Stimulated activated naive CD4-positive, alpha-beta T cell treated with Interleukin-2 at 50 U/mL for 16 hours (primary cell): ENCODE measurements at places on chromosomes 6 and 20.

DNA sequence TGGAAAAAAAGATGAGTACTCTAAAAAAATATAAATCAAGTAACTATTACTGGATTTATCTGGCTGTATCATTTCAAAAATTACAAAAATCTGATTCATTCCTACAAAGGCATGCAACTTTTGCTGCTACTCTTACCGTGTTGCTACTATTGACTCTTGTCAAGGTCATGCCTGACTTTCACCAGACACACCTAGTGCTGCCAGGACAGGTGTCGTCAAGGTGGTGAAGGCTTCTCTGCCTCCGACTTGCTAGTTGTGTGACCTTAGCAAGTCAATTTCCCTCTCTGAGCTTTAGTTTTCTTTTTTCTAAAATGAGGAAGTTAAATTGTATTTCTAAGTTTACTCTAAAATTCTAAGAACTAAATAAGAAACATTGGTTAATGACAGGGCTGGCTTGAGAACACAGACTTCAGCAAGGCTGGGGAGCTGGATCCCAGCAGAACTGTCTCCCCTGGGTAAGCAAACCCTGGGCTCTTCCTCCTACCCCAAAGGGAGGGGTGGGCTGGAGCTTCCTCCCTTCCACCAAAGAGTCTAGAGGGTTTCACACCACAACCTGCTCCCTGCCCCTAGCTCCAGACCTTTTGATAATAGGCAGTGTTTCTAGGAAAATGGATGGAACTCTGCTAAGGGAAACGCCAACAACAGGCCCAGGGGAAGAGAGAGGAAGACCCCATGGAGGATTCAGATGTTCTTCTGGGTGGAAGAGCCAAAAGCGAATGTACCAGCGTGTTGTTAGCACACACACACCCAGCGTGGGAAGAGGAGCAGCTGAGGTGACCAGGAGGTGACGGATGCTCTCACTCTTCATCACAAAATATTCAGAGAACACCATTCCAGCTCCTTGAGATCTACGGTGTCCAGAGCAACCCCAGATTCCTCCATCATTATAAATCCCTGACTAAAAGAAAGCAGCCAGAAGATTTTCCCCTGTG, 47.9 kb upstream of the CITED2 start:
- no peak for DNase-seq

- no peak for DNase-seq
These were observed 1.9 kb upstream of the MYT1 start for GRCh38 chr20:64162239-64162910.

GRCh38 chr6:163984124-163984936, 569.8 kb downstream of the QKI start:
- DNase-seq, result no peak

- DNase-seq, result no peak
These were observed 254.7 kb downstream of the SMOC2 start for GRCh38 chr6:168695701-168696100.

GRCh38 chr6:29628419-29629281, 4.3 kb downstream of the GABBR1 start:
- DNase-seq, result peak; percentile 40

DNA sequence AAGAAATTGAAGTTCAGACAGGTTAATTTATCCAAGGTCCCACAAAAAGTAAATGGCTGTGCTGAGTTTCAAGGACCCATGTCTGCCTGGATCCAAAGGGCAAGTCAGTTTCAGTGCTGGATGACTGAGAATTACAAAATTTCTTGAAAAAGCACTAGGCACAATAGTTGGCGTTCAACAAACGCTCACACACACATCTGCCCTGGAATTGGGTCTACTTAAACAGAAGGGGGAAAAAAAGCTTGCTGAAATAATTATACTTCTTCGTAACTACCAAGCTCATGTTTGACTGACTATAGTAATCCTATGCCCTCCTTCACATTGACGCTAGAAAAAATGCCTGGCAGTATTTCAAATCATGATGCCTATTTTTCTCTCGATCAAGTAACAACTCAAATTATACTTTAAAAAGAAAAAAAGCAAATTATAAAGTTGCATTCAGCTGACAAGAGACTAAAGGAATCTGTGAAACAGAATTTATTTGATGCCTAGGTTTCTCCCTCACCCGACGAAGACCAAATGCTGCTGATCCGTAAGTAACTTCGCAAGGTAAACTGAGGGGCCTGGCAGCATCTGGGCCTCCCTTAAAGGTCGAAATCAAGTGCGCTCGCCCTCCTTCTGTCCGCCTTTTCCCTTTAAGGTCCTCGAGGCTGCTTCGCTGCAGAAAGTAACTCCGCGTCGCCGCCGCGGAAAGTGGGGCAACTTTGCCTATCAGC, 650 bp upstream of the CD2AP start:
- no peak for DNase-seq

- DNase-seq, result no peak
These were observed 79.2 kb downstream of the PREX1 start for GRCh38 chr20:48748556-48748955.

DNA sequence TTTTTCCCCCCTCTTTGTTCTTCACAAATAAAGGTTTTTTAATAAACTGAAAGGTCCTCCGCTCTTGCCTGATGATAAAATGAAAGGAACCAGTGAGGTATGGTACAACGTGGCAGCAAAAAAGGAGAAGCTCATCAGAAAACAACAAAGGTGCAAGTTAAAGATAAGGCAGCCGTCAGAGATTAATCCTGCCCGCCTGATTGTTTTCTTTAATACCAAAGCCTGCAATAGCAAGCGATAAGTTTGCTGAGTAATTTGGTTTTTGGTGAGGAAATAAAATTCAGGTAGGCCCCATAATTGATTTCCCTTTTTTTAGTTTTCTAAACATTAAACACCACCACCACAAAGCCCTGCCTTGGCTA, 177.9 kb downstream of the MBOAT1 start:
- DNase-seq, result no peak

DNA sequence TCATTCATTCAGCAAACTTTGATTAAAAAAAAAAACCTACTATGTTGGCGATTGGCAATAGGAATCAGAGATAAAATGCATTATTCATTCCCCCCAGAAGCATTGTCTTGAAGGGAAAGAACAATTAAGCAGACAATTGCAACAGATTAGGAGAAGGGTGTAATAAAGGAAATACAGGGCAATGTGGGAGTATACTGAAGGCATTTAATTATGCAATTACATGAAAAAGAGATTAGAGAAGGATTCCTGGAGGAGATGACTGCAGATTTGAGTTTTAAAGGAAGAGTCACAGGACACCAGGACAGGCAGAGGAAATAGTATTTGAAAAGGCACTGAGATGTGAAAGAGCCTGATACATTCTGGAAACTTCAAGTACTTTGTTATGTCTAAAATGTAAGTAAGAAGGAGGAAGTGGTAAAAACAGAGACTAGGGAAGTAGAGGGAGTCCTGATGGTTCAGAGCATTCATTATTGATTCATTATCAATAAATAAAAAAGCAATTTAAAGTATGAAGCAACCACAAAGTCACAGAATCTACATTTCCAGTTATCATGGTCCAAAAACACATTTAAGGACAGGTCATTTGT, 43.7 kb downstream of the THEMIS start:
- no peak for DNase-seq

DNA sequence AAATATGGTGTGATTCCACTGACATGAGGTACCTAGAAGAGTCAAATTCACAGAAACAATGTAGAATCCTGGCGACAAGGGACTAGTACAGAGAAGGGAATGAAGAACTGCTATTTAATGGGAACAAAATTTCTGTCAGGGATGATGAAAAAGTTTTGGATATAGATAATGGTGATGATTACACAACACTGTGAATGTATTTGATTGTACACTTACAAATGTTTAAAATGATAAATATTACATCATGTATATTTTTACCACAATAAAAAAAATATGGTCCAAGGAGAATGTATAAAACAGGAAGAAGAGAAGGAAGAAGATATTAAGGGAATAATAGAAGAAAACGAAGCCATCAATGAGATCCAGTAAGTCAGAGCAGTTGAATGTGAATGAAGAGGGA, 8.4 kb upstream of the E2F3 start:
- DNase-seq, result no peak

DNA sequence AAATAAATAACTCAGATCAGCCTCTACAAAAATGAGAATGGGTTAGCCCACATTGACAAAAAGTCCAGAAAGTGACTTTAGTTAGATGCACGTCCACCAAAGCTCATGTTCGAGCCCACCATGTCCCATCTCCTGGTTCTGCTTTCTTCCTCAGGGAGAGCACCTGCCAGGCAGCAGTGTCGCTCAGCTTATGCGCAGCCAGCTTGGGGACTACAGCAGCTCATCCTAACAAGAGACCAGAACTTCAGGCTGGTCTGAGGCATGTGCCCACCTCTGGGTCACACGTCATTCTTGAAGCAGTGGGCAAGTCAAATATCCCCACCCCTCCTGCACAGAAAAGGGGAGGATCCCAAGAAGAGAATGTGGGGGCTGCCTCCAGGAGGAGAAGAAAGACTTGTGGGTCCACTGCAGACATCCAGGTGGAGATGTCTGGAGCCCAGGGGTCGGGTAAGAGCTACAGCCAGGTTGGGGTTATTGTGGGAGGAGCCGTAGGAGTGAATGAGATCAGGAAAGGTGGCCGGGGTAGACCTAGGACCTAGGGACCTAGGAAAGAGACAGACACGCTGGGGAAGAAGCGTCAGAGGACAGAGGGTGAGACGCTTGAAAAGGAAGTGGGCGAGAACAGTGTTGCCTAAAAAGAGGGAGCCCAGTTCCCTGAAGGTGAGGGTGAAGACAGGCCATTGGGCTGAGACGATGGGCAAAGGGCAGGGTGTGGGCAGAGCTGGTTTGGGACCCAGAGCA, 52.5 kb downstream of the SSR1 start:
- DNase-seq, result no peak

DNA sequence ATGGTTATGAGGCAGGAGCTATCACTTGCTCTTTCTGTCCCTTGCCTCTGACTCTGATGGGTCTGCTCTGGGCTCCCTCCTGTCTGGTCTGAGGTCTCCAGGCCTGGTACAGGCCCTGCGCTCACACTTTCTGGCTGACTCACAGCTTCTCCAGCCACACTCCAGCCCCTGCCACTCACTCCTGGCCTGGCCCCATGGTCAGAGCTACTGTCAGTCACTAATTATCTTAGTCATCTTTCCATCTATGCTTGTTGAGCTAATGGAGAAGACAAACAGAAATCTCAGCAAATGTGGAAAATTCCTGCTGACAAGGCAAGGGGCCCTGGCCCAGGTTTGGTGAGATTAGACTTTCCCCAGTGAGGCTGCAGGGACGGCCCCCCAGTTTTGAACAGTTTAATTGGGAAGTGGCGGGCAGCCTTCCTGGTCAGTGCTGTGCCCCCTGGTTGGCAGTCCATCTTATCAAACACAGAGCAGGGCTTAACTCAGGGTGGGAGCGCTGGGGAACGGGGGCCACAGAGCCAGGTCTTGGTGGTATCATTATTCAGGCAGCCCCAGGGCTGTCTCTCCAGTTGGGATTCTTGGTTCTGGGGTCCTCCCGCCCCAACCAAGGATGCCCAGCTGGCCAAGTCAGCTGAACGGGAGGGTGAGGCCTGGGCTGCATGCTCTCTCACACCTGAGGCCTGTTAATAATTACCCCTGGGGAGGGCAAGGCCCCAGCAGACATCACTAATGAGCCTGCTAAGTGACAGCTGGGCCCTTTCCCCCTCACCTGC, 63.4 kb downstream of the VEGFA start:
- no peak for DNase-seq

DNA sequence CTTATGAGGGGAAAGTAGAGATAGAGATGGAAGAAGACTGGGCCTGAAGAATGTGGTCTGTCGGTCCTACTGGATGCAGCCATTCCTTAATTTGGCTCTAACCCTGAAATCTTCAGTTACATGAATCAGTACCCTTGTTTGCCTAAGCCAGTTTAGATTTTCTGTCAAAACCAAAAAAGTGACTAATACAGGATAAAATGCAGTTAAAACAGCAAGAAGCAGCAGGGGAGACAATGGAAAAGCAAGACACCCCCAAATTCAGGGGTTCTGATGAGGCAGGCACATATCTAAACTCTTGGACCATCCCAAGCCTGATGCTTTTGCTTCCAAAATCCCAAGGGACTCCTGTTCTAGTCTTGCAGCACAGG, 17.4 kb upstream of the UBE2V1 start:
- no peak for DNase-seq
